ENCODE measurements at places on chromosomes 3 and 15. TPM values are rescaled to one million over a fixed set of nuclear protein-coding genes. Genes with fewer than 3 reads are reported as not detected.

- peaks cover 59% of the 10 kb centered on the region for H3K27me3 ChIP-seq
- no peaks in the 10 kb centered on the region for H3K4me1 ChIP-seq
- no peak overlapping the region for H3K4me3 ChIP-seq
- no peak for DNase-seq
- H3K36me3 ChIP-seq: no peaks in the 10 kb centered on the region
These were observed 453 bp upstream of the LTF start for GRCh38 chr3:46465196-46465520.

GRCh38 chr3:127992127-127992526 is 60.1 kb upstream of the SEC61A1 start:
- no peak overlapping the region for H3K27ac ChIP-seq
- H3K4me1 ChIP-seq: peaks cover 3% of the 10 kb centered on the region
- H3K36me3 ChIP-seq: no peaks in the 10 kb centered on the region
- H3K4me3 ChIP-seq: no peak overlapping the region
- H3K27me3 ChIP-seq: 0 out of 2 replicates have a peak, but pooled peaks cover 2% of the 10 kb centered on the region
- no peak for DNase-seq

DNA sequence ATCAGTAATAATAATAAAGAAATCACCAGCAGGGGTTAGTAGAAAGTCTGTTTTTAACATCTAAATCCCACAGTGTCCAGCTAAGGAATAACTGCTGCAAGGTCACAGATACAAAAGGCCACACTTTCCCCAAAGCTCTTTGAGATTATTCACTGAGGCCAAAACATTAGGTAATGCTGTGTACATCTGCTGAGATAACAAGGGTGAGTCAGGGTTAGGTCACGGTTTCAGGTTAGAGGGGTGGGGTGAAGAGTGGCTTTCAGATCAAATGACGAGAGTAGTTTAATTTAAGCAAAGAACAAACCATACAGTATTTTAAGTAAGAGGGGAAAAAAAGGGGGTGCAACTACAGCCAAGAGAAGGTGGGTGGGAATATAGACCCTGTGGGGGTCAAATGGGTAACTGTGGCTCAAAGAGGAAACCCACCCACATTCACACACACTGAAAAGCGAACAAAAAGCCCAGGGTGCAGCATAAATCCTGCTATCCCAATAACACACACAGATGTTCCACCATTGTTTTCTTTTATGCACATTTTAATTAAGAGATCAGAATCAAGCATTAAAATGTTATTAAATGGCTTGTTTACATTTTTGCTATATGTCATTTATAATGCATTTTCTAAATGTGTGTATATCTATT is 412.9 kb downstream of the TIGIT start:
- no peak overlapping the region for H3K4me3 ChIP-seq
- H3K27me3 ChIP-seq: no peaks in the 10 kb centered on the region

DNA sequence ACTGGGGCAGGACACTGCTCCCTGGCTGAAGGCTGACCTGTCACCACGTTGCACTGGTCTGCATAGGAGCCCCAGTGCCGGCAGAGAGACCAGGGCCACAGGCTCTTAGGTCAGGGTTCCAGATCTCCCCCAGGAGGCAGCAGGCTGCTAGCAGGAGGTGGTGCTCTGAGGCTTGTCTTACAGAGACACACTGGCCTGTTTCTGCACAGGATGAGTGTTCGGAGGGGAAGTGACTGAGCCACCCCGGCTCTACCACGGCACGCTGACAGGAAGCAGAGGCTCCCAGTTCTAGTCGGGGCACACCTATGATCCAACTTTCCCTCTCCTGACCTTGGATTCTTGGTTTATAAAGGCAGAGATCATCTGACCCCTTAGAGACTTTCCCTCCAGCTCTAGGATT is 8.6 kb downstream of the FBXL22 start:
- H3K4me1 ChIP-seq: peaks cover 16% of the 10 kb centered on the region
- H3K27ac ChIP-seq: no peak overlapping the region
- no peak for DNase-seq
- H3K4me3 ChIP-seq: no peak overlapping the region
- no peaks in the 10 kb centered on the region for H3K27me3 ChIP-seq

Gene SERINC4
- polyA plus RNA-seq: not detected

Gene RBMS3
- polyA plus RNA-seq: 94.3 TPM

Gene COL7A1
- polyA plus RNA-seq: 11.2 TPM

Gene TMC3
- not detected for polyA plus RNA-seq

Data from GM23248 (cell line).